ENCODE measurements at places on chromosomes 5 and 9.

DNA sequence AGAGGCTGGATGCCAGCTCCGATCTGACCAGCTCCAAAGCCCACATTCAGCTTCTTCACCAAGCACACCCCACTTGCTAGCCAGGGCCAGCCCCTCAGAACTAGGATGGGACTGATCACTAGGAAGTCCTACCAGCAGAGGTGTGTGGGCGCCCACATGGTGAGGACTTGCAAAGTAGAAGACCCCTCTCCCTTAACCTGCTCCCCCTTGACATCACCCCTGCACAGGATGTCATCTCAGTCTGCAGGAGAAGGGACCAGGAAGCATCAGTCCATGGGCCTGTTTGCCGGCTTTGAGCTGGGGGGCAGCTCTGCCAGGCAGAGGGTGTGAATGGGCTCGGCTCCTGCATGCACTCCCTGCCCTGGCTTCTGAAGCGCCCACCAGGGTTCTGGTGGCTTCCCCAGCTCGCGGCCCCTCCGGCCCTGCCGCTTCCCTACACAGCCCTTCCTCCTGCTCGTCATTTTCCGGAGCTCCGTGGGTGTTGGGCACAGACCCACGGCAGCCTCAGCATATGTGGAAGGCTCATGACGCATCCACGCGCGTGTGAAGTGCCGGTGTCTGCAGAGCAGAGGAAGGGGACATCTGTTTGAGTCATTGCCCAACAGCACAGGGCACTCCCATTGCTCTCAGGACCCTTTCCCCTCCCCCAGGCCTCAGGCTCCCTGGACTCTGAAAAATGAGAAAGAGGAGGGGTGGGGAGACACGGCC, 3.7 kb upstream of the FAM78A start:
- DNase-seq: no peak

- no peak for DNase-seq
These were observed 32.2 kb downstream of the SLC6A18 start for GRCh38 chr5:1257363-1257762.

GRCh38 chr9:72044095-72044494, 16.3 kb downstream of the C9orf57 start:
- no peak for DNase-seq

- DNase-seq: no peak
These were observed 190.3 kb downstream of the TMEM167A start for GRCh38 chr5:82886911-82887310.

DNA sequence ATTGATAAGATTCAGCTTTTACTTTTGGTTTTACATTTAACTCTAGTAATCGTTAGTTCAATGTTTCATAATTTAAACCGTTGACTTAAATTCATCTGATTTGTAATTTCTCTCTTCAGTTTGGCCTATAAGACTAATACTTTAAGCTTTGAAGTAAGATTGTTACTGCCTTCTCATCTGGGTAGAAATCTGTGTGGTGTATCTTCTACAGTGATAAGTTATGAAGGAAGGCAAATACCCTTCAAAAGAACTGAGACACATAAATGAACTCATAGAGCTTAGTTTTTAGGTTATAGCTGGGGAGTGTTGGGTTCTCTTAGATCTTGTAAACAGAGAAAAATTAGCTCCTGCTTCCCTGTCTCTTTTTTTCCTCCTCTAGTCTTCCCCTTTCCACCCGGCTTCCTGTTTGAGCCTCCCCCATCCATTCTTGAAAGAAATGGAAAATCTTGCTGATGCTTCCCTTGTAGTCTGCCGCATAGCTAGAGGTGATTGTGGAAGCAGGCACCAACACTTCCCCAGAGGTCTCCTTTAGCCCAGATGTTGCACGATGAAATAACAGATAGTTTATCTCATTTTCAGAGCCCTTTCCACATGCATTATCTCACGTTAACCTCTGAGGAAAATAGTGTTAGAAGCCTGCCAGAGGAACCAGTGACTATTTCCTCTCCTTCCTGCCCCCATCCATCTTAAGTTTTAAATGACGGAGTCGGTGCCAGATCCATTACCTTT, 2.0 kb upstream of the F2RL2 start:
- DNase-seq: no peak

GRCh38 chr5:170141636-170142035, 35.9 kb downstream of the FOXI1 start:
- DNase-seq: no peak

- no peak for DNase-seq
These were observed 6.9 kb downstream of the GM2A start for GRCh38 chr5:151259931-151260330.

GRCh38 chr5:67187006-67187715, 9.4 kb downstream of the CD180 start:
- no peak for DNase-seq

- no peak for DNase-seq
These were observed 110.7 kb downstream of the TLE1 start for GRCh38 chr9:81578606-81579005.

GRCh38 chr5:38595132-38595745, 38.8 kb upstream of the LIFR start:
- no peak for DNase-seq

DNA sequence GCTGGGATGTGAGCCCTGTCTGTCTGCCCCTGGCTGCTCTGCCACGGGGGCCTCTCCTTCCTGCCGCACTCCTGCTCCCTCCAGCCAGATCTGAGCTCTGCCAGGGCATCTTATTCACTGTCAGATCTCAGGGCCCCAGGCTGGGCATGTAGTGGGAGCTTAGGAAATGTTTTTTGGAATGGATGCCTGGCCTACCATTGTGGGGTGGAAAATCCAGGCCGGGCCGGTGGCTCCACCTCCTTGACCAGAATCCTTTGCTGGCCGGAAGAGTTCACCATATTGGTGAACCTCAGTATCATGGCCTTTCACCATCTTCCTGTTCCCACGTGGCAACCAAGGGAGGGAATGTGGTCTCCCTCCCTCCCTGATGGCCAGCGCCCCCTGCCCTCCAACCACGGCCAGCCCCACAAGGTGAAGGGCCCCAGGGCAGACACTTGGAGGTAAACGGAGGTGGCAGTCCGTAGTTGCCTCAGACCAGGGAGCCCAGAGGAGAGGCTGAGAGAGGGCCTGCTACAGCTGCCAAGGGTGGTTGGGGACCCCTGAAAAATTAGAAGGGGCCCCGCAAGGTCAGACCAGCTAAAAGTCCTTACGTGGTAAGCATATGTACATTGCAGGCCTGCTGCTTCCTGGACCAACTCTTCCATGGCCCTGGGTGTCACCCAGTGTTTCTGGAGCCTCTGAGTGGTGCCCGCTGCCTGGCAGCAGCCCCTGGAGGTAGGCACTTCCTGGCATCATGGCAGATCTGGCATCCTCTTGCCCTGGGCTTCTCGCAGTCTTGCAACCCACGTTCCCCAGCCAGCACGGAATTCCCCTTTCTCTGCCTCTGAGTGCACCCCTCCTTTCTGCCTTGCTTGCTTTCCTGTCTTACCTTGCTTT, 153.3 kb downstream of the RGS3 start:
- no peak for DNase-seq

DNA sequence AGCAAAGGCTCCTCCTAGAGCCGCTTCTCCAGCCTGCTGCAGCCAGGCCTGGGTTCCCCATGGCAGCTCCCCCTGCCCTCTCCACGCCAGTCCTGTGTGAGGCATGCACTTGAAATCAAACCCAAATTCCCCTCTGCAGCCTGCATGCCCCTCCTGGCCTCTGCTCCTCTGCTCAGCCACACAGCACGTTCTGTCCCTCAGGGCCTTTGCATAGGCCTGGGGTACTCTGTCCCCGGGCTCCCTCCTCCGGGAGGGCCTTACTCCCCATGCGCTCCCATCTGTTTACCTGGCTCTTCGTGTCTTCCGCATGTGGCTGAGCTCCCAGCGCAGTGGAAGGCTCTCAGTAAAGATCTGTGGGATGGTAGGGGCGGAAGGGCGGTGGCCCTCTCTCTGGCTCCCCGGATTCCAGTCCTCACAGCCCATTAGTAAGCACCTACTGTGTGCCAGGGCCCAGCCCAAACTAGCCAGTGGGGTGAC, 203.5 kb upstream of the IER5L start:
- DNase-seq: no peak

GRCh38 chr9:98823666-98824334, 16.3 kb downstream of the GALNT12 start:
- DNase-seq: no peak

DNA sequence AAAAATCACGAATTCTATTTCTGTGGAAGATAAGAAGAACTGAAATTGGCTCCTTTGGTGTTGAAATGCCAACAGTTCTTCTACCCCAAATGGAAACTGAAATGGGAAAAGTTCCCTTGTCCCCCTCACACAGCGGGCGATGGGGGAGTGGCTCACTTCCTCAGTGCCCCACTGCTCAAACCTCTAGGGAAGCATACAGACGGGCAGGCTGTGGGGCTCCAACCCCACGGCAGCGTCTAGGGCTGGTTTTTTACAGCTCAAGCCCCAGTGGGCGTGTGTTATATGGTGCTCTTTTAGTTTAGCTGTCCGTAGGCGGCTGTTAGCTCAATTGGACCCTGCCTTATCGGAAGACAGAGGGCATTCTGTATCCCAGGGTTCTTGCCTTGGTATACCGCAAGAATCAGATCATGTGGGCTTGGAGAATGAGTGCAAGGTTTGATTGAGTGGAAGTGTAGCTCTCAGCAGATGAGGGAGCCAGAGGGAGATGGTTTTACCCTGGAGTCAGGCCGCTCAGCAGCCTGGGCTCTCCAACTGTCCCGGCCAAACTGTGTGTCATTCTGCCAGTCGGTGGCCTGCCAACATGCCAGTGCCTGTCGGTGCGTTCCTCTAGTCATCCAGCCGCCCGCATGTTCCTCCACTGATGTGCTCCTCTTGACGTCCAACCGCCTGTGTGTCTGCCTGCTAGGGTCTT, 166.3 kb upstream of the ZNF608 start:
- no peak for DNase-seq

DNA sequence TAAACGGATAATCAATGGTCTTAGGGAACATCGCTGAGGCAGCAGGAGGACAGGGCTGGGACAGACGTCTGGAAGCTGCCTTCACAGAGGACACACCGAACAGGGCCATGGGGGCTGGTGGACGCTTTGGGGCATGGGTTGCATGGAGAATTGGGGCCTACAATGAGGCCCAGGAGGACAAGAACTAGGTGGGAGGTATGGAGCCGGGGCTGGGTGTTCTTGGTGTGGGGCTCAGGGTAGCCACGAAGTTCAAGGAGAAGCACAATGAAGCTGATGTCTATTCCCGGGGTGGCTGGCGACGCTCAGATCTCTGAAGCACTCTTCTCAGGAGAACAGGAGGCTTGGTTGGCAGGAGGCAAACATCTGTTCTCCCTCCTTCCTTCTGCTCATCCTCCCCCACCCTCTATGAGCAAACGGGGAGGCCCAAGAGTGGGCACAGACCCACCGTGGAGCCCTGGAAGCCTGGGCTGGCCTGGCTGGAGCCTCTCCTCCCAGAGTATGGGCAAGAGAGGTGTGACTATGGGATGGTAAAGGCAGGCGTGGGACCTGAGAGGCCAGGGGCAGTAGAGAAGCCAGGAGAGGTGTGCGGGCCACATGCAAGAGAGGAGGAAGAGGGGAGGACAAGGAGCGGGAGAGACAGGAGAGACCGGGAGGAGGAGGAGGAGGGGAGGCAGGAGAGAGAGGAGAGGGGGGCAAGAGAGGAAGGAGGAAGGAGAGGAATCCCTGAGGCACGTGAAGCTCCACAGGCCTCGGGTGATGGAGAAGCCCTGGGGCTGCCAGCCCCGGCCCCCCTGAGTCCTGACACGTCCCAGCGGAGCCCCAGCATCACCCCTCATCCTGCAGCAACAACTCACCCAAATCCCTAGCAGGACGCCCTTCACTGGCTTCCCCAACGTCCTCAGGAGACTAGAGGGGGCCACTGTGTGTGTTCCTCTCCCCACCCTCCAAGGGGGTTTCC, 159.1 kb downstream of the OLFM1 start:
- DNase-seq: no peak

- no peak for DNase-seq
These were observed 121.7 kb downstream of the ANKRD18B start for GRCh38 chr9:33645706-33646105.

GRCh38 chr5:58961631-58962280, 378.9 kb downstream of the RAB3C start:
- DNase-seq: peak; percentile 9

GRCh38 chr9:104885818-104886709, 41.9 kb downstream of the ABCA1 start:
- no peak for DNase-seq

GRCh38 chr5:159094745-159095144, 5.0 kb downstream of the EBF1 start:
- peak; percentile 56 for DNase-seq

DNA sequence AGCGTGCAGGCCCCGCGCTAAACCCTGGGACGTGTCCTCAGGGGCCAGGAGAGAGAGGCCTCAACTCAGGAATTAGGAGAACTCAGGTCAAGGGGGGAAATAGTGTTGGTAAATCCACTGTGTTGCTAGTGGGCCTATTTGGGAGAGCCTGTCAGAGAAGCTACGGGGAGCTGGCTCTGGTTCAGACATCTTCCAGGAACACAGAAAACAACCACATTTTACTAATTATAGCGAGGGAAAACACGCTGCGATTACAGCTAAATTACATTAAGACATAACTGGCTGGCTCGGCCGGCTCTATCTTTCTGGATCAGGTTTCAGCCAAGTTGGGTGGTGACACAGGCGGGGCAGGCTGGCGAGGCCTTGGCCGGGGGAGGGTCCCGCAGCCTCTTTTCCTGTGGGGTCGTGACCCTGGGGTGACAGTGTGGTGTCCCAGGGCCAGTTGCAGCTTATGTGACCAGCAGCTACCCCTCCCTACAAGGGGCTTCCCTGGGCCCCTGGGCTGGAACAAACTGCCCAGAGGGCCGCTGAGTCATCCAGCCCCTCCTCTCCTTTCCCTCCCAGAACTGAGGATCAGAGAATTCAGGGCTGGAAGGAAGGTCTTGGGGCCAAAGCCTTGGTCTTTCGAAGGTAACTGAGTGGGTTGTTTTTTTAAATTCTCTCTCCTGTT, 75.1 kb downstream of the FGF18 start:
- DNase-seq: no peak

DNA sequence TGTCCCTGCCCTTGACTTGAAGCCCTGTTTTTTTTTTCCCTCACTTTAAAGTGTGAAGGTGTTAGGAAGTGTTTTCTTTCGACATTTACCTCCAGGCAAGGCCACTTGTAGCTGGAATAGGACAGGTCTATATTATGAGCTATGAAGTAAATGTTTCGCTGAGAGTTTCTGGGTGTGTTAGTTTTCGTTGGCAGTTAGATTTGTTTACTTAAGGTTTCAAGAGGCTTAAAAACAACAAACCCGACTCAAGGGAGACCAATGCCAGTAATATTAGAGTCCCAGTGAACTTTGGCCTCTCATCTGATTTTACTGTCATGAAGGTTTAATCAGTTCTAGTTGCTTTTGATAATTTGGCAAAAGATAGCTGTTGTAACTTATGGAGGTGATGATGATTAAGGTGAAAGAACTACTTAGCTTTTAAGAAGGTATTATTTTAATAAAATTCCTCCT, 25.2 kb downstream of the OCLN start:
- no peak for DNase-seq

DNA sequence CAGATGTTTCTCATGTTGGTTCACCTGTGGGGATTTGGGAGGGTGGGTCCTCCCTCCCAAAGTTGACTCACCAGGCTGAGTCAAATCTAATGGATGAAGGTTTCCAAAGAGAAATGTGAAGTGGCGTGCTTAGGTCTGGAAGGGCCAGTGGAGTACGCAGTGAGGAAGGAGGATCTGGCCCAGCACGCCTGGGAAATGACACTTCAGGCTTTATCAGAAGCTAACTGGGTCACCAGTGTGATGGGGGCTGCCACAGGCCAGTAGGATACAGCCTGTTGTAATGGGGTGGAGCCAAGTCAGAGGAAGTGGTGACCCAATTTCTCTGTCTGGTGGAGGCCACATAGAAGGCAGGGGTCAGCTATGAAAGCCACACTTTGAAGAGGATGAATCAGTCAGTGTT, 18.0 kb downstream of the POLR1E start:
- no peak for DNase-seq
